Activated T-helper 1 cell treated with anti-CD3 and anti-CD28 coated beads, Interleukin-2, amount 50 U/mL, for 16 hours (primary cell): ENCODE measurements at places on chromosomes 7 and 10.

- no peak for DNase-seq
Measured at GRCh38 chr7:76514926-76515771, 4.8 kb downstream of the UPK3B start.

DNA sequence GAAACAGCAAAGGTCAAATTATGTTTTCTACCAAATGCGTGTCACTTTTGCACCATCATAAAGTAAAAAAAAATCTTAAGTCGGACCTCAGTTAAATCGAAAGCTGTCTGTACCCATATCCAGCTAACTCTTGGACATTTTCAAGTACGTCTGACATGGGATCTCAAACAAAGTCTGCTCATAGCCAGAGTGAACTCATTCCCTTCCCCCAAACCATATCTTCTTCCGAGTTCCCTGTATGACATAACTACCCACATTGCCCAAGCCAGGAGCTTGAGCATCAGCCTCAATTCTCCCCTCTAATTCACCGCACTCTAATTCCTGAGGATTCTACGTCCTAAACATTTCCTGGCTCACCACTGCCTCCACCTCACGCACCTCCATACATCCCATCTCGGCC, 44.8 kb upstream of the TARP start:
- DNase-seq, result no peak

DNA sequence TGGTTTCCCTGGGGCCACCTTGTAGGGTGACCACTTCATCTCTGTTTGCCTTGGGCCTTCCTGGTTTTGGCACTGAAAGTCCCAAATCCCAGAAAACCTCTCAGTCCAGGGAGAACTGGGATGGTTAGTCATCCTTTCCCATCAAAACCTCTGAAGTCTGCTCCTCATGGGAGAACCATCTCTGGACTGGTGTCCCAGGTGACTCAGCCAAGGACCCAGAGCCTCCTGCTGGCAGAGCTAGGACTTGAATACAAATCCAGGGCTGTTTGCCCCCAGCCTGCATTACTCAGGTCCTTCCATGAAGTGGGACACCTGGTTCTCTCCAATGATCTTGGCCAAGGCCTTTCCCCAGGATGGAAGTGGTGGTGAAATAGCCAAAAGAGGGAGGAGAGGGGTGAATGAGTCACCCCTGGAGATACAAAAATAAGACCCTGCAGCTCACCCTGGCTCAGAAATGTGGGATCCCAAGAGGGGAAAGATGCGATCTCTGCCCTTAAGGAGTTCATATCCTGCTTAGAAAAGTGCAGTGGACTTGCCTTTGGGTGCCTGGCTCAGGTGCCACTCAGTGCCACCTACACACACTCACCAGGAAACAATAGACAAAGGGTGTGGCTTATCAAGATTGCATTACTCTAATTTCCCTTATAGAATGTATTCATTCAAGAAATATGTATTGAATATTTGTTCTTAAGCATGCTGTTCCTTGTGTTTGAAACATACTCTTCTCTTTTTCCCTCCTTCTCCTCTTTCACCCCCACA, 22.0 kb downstream of the ADRA2A start:
- no peak for DNase-seq

DNA sequence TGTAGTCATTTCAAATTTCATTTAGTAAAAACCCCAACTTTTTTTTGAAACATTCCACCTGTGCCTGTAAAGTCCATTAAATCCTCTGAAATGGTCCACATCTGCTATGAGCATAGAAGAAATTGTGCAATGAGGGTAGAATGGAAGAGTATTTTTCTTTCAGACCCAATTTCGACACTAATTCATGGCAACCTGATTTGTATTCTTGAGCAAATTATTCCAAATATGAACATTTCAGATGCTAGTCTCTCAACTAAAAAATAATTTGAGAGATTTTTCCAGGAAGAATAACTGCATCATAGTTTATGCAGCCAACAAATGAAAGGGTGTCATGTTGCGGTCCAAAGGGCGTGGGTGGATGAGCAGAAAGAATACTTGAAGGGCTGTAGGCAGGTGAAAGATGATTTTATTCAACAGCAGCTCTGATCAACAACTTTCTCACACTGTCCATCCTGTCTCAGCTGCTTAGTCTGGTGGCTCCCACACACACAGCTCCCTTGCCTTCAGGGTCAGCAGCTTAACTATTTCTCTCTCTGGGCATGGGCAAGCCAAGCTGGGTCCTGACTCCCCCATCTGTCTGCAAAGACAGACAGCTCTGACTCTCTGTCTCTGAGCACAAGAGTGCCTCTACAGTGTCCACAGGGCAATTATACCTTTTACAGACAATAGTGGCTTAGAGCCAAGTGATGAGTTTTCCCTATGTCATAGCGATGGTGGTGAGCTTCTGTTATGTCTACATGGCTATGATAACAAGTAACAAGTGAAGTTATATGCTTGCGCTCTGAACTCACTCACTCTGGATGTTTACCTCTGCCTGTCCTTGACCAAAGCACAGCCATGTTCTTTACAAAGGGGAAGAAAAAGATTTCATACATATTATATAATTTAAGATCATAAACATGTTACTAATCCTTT, 11.5 kb downstream of the STEAP2 start:
- DNase-seq, result no peak

- no peak for DNase-seq
Measured at GRCh38 chr7:55425141-55425752, 60.1 kb downstream of the LANCL2 start.

DNA sequence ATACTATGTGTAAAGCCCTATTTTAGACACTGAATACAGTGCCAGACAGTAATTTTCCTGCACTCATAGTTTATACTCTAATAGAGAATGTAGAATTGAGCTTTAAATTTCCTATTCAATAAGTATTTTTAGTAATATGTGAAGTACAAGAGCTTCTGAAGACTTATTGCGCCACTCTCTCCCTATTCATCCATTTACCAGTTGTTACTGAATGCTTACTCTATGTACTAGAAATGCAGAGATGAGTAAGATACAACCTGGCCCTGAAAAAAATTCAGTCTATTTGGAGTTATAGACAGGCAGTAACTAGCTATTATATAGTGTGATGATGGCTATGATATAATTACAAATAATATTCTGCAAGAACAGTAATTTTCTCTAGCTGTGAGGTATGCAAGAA, 98.8 kb downstream of the ADK start:
- DNase-seq, result no peak
